ENCODE measurements at places on chromosomes 13 and 19.
A peak's percentile ranks its signal among the peaks of the same experiment; 100 is the strongest.

GRCh38 chr19:51729781-51730180 is 6.0 kb upstream of the HAS1 start:
- DNase-seq, result no peak

DNA sequence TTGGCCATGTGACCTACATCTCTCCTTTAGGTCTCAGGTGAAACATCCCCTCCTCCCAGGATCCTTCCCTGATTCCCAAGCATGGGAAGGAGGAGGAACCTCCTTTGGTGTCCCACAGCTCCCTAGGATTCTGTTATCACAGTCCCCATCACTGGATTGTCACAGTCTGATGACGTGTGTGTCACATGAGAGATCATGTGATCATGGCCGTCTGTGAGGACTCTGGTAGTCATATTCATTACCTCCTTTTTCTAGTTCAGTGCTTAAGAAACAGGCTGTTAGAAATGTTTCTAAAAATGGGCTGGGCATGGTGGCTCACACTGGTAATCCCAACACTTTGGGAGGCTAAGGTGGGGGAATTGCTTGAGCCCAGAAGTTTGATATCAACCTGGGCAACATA is 3.0 kb downstream of the DHX34 start:
- no peak for DNase-seq

GRCh38 chr13:100387416-100387815 is 201.2 kb downstream of the GGACT start:
- DNase-seq, result no peak

- no peak for DNase-seq
These were observed 381.2 kb upstream of the SLITRK1 start for GRCh38 chr13:84263354-84264069.

DNA sequence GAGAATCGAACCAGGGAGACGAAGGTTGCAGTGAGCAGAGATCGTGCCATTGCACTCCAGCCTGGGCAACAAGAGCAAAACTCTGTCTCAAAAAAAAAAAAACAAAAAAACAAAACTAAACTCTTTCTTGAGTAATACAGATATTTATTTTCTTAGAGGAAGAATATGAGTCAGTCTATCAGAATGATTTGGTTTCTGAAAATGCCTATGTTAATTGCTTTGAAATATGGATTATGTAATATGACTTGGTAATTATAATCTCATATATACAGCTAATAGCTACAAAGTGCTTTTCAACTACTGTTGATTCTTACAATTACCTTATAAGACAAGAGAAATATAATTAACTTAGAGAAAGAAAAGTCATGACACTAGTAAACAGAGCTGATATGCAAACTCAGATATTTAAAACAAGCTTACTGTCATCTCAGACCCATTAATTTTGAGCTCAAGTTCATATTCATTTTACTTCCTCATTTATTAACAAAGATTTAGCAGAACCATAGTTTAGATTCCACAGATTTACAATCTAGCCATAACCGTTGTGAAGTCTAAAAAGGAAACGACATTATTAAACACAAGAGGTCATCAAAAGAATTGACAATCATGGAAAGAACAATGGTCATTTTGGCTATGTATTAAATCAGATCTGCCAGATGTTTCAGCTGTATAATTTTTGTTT is 88.0 kb downstream of the TBC1D4 start:
- DNase-seq, result no peak

- no peak for DNase-seq
These were observed 68.1 kb downstream of the ZNF486 start for GRCh38 chr19:20235156-20235555.

DNA sequence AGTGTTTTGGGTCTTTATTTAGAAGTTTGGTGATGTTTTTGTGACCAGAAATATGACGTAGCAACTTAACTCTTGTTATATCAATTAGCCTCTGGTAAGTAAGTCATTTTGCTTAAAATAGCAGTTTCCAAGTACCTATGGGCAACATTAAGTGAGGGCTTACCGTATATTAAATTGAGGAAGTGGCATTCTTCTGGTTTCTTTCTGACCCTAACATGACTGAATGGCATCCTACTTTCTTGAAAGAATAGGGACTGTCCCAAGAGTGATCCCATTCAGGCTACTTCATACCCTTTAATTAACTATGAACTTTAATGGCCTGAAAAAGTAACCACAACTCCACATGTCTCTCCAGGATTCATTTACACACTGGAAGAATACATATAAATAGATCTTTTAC is 106.6 kb downstream of the MZT1 start:
- DNase-seq, result no peak

DNA sequence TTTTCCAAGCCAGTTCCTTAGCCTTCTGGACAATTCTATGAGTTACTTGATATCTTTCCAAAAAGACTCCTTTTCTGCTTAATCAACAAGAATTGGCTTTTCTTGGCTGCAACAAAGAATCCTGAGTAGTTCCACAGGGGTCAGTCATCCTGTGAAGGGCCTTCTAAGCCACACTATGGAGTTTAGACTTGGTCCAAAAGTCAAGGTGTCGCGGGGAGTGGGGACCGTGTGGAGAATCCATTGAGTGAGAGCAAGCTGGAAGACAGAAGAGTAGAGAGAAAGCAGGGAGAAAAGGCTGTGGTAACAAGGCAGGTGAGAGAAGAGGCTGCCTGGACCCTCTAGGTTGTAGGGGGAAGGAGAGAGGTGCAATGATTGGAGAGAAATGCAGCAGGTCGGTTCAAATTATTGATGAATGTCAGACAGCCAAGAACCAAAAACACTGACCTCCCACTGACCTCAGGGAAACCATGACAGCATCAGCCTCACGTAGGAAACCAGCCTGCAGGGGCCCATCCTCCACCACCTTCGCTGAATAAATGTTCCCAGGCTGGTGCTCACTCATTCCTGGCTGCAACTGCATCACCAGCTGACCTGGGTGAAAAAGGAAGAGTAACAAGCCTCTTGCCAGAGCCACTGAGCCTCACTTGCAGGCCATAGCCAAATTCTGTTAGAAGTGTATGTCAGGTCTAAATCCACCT is 7.1 kb upstream of the IFT88 start:
- no peak for DNase-seq

GRCh38 chr13:50222569-50223332 is 207.5 kb downstream of the KCNRG start:
- peak; percentile 20 for DNase-seq

DNA sequence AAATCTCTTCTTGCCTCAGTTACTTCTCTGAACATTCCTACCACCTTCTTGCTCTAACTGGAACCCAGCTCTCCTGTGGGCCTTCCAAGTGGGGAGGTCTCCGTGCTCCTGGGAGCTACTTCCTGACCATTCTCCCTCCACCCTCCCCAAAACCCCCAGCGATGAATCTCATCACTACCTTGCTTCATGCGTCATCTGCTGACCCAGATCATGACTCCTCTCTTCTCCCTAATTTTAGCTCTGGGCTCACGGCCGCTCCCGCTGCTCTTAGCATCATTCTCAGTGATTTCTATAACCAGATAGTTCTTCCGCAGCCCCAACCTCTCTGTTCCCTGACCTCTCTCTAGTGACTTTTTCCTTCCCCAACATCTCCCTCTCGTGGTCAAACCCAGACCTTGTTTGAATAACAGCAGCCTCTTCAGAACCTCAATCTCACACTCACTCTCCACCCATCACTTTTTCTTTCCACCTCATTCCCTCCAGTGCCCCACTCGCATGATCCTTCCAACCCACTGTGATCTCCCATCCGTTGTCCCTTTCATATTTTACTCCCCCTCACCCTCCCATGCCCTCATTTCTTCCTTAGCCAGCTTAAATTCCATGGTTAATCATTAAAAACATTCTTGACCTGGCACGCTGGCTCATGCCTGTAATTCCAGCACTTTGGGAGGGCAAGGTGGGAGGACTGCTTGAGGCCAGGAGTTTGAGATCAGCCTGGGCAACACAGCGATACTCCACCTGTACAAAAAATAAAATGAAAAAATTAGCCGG is 21.8 kb downstream of the MRPS12 start:
- no peak for DNase-seq

DNA sequence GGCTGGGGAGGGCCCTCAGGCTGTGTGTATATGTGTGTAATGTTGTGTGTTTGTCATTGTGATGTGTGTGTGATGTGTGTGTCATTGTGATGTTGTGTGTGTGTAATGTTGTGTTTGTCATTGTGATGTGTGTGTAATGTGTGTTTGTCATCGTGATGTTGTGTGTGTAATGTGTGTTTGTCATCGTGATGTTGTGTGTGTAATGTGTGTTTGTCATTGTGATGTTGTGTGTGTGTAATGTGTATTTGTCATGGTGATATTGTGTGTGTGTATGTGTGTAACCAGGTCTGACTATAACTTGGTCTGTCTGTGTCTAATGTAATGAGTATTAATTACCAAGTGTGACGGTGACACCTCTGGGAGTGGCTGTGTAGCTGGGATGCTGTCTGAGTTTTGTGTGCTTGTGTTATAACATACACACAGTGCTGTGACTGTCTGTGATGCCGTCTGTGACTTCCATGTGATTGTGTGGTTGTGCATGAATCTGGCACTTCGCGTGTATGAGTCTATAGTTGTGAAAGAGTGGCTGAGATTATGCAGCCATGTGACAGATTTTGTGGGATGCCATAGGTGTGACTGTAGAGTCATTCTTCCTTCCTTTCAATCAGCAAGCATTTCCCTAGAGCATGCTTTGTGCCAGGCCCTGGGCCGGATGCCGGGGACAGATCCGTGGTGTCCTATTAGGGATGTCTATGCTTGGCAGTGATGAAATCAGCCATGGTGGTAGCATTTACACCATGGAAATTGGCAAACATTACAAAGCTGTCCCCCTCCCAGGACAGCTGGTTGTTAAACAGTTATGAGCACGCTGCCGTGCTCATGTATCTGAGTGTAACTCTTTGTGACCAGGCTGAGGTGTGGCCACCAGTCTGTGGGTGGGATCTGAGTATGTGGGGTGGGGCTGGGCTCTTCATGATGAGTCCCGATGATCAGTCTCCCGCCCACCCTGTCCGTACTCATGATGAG is 6.4 kb downstream of the TNFSF14 start:
- no peak for DNase-seq

GRCh38 chr19:40976724-40977123 is 14.4 kb upstream of the CYP2B6 start:
- DNase-seq, result no peak

- DNase-seq, result no peak
These were observed 345.0 kb upstream of the SPRY2 start for GRCh38 chr13:80685942-80686341.

GRCh38 chr19:3740431-3740830 is 21.1 kb downstream of the APBA3 start:
- no peak for DNase-seq

DNA sequence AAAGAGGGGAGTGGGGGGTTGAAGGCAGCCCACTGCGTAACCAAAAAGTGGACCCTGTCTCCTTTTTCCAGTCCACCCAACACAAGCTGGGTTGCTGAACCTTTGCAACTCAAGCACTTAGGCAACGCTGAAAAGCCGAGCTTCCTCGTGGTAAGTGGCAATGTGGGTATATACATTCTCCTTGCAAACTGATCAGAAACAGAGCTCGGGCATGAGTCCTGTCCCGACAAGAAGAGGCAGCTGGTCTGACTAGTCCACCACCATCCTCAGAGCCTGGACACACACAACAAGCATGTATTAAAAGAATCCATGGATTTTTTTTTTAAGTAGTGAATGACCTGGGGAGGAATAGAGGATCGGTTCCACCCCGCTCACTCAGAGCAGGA is 240.6 kb upstream of the ZNF507 start:
- DNase-seq, result no peak

DNA sequence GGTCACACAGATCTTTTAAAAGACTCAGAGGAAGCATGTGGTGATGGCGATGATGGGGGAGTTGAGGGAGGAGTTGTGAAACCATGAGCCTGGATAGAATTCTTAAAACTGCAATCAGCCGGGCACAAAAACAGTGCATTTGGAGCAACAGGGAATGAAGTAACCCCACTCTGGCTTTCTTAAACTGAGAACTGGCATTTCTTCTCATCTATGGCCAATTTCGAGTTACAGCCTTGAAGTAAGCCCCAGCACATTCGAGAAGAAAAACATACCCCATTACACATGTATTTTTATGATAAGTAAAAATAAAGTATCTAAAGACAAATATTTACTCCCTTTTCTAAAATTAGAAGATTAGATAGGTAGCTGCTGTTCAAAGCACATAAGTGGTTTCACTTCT is 70.1 kb downstream of the DCLK1 start:
- DNase-seq, result no peak

DNA sequence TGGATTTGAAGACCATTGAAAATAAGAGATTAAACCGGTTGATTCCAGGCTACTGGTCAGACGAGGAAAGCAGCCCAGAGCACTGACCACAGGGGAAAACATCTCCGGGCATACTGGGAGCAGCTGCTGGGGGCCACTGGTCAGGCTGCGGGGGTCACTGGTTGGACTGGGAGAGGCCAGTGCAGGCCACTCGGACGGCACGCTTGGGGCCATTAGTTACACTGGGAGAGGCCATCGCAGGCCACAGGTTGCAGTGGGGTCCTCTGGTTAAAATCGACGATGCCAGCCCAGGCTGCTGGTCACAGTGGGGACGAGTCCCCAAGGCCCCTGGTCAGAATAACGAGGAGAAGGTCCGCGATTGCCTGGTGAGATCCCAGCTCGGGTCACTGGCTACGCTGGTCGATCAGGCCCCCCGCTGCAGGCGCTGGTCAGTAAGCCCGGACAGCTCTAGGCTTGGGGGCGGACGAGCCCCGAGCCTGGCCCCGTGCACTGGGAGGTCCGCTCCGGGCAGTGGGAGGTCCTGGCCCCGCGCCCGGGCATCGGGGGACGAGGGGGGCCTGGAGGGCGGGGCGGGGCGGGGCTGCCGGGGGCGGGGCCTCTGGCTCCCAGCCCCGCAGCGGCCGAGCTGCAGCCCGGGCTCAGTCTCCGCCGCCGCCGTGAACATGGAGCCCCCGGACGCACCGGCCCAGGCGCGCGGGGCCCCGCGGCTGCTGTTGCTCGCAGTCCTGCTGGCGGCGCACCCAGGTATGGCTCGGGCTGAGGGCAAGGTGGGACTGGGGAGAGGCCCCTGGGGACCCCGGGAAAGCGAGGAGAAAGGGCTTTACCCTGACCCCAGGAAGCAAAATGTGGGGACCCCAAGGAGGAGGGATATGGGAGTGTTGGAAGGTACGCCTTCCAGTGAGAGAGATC is at the start of gene BCAM:
Gene BCAM, plus strand, starts transcription at position 641 of the 909 bp plus-strand sequence. Its CDS starts 22 bp downstream, at position 663.
- DNase-seq, result no peak

DNA sequence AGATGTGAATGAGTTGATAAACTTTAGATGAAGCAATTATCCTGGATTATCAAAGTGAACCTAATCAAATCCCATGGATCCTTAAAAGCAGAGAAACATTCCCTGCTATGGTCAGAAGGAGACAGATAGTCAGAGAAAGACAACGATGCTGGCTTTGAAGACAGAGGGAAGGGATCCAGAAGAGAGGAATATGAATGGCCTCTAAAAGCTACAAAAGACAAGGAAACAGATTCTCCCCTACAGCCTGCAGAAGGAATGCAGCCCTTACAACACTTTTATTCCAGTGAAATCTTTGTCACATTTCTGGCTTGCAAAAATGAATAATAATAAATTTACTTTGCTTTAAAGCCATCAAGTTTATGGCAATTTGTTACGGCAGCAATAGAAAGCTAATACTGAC is 1164.2 kb downstream of the PCDH17 start:
- DNase-seq, result no peak

DNA sequence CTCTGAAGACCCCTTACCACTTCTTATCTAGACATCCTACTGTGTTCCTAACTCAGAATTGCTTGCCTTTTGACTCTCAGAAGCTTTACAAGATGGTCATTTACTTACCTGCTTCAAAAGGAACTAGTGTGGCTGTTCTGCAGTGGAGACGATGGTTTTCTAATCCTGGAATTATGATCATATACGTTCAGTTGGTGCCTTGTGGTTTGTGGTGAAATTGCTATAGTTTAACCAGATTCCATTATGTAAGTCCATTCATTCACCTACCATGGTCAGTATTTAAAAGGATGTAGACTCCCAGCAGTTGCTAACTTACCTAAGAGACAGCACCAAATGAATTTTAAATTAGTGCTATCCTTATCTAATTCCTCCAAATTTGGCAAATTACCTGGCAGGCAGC is 210.9 kb downstream of the SHISA2 start:
- DNase-seq, result no peak
